ENCODE measurements at places on chromosomes 12 and 14.

- DNase-seq = no peak
Measured at GRCh38 chr12:77354766-77355362, 289.5 kb upstream of the E2F7 start.

GRCh38 chr12:63929426-63929825 lies 84.9 kb downstream of the SRGAP1 start:
- no peak for DNase-seq

DNA sequence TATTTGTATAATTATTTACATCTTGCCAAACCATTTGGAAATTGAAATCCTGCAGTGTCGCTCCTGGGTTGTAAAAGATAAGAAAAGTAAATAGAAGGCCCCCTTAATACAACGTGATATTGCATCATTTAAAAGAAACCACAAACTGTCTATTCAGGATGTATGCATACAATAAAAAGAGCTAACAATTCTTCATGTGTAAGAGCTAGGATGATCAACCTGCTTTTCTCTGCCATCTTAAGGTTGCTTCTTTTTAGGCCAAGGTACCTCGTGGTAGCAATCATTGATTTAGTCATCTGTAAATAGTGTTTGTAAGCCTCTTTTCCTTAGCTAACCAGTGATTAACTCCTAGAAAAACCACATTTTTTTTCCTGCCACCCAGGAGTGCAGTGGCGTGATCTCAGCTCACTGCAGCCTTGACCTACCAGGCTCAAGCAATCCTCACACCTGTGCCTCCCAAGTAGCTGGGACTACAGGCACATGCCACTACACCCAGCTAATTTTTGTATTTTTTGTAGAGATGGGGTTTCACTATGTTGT lies 3.3 kb upstream of the USP44 start:
- no peak for DNase-seq

GRCh38 chr14:104593241-104593701 lies 11.3 kb downstream of the TMEM179 start:
- no peak for DNase-seq

DNA sequence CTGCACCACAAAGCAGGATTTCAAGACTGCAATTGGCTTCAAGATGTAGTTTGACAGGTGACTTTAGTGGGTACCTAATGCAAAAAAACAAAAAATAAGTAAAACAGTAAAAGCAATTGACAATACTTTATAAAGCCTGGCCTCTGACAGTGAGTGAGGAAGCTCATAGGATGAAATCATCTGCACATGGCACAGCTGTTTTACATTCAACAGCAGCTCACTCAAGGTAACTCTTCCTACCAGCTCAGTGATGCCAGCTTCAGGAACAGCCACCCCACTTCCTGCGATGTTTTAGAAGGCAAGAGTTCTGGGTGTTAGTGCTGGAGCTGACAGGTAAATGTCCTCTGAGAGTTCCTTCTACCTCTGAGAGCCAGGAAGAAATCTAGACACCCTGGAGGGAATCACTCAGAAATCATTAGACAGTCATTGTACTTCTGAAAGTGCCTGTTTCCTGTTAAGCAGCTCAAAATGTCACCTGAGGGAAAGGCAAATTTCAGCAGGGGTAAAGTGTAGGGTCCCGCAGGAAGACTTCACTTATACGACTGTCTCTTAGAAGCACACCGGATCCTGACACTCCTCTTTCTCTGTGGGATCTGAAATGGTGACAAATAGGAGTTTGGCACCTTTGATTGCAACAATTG lies 99.9 kb downstream of the FOXN3 start:
- no peak for DNase-seq

DNA sequence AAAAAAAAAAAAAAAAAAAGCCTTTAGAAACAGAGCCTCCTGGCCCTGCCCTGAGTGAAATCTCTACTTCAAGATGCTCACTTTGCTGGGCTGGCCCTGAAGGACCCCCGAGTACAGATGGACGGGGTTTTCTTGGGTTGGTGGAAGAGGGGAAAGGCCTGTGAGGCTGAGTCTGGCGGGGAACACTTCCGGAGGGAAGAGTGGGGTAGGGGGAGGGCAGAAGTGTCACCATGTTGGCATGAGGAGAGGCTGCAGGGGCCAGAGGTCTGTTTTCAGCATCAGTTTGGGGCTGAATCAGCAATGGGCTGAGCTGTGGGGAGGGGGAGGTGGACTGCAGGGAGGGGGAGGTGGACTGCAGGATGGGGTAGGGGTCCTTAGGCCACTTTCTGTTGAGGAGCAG lies 15.3 kb downstream of the RFLNA start:
- no peak for DNase-seq

DNA sequence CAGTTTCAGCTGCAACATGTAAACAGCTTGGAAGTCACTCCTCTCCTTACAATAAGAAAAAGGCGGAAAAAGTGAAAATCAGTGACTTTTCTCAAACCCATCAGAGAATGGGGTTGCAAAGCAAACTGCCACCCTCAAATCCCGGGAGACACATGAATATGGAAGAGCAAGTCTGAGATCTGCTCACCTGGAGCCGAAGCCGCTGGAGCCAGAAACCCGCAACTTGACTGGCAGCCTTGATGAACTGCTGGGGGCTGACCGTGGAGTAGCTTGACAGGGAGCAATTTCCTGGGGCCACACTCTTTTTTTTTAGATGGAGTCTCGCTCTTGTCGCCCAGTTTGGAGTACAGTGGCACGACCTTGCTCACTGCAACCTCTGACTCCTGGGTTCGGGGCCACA lies 208.2 kb downstream of the KIF26A start:
- no peak for DNase-seq

GRCh38 chr14:103209054-103209453 lies 85.8 kb downstream of the TNFAIP2 start:
- no peak for DNase-seq

GRCh38 chr14:28966416-28967233 lies 200.0 kb downstream of the FOXG1 start:
- DNase-seq = no peak

DNA sequence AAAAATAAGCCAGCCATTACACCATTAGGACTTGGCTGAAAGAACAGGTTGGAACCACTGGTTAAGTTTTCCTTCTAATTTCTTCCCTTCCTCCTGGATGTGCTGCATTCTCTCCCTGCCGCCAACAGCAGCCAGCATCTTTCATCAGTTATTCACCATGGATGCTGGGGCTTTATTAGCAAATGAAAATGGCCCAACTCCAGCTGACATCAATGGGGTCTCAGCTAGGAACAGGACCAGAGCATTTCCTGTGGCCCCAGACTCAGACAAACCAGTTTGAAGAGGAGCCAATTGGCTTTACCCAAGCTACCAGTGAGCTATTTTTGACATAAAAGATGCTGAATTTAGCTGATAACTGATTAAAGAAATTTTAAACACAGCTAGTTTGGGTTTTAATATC lies 26.0 kb upstream of the TBX5 start:
- DNase-seq = no peak

DNA sequence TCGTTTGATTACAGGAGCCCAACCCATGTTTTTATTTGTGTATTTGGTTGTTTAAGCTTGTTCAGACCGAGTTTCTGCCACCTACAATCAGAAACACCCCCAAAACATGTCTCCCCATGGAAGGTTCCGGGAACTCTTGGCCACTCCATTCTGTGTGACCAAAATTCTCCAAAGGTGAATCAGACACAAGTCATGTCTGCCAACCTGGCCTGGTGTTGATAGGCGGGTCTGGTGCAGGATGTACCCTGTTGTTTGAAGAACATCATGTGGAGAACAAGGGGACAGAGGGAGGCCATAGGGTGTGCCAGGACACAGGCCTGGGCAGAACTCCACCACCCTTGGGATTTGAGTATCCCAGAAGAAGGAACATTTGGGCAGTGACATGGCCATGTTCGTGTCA lies 147.1 kb upstream of the MYL2 start:
- no peak for DNase-seq

- DNase-seq = no peak
Measured at GRCh38 chr14:48584031-48584430, 908.6 kb upstream of the MDGA2 start.

DNA sequence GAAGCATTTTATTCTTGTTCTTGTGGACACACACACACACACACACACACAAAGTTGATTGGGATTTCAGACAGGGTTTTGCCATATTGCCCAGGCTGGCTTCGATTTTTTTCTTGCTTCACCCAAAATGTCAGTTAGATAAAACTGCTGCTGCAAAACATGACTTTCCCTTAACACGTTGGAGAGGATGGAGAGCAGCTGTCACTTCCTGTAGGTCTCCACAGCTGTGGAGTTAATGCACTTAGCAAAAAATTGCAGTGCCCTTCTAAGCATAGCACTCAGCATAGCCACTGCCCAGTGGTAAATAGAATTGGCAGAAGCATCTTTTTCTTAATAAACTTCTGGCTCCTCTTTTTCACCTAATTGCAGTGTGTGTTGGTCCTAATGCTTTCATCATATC lies 54.5 kb downstream of the PDZRN4 start:
- DNase-seq = no peak

DNA sequence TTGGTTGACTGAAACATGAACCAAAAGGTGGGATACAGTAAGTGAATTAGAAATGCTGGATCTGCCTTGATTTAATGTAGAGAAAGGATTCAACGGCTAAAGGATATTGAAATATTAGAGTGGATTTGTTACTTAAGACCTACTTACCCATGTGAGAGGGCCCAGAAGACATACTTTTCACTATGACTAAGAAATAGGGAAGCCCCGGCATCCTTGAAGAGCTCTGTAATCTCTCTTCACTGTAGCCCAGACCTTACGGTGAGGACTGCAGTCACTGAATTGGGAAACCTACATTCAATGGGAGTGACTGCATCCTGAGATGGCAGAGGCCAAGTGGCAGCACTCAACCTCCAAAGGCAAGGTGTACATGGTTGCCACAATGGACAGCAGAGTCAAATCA lies 52.5 kb downstream of the KANSL2 start:
- no peak for DNase-seq

- no peak for DNase-seq
Measured at GRCh38 chr14:90402016-90402415, 5.2 kb downstream of the CALM1 start.

DNA sequence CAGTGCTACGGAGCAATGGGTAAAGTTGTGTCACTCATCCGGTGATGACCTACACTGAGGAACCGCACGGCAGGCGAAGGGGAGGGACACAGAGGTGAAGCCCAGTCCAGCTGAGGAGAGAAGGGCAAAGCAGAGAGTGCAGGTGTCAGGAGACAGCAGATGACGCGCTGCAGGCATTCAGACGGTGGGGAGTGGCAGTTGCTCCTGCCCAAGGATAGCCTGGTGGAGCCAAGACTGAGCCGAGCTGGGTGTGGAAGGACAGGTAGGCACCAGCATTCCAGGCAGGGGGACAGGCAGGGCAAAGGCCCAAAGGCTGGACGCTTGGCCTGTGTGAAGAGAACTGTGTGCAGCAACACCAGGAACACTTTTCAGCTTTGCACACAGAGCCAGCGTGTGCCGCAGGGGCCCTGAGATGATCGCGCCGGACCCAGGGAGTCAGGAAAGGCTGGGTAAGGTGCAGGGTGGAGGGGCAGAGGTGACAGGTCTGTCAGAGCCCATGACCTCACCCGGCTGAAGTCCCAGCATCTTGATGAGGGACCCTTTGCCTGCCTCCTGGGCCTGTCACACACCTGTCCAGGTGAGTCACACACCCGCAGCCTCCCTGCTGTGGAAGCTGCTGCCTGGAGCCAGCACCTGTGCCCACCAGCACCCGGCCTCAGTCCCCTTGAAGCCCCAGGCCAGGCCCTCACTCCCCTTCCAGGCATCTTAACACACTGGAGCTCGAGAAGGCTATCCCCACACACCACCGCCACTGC lies 48.4 kb downstream of the TSPAN11 start:
- no peak for DNase-seq

GRCh38 chr12:916240-916639 lies 33.3 kb downstream of the RAD52 start:
- no peak for DNase-seq

DNA sequence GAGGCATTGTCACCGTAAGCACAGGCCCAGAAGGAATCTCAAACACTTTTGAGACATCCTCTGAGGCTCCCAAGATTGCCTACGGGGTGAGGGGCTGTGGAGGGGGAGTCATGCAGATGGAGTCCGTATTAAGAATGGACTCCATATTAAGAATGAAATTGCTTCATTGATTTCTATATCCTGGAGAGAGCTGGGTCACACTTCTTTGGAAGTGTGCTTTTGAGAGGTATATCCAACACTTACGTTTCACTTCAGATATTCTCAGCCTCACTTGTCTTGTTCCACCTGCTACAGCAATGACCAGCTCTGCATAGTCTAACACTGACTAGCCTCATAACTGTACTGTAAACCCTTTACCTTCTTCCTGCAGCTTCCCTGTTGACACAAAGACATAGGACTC lies 62.6 kb upstream of the ARHGAP5 start:
- no peak for DNase-seq

DNA sequence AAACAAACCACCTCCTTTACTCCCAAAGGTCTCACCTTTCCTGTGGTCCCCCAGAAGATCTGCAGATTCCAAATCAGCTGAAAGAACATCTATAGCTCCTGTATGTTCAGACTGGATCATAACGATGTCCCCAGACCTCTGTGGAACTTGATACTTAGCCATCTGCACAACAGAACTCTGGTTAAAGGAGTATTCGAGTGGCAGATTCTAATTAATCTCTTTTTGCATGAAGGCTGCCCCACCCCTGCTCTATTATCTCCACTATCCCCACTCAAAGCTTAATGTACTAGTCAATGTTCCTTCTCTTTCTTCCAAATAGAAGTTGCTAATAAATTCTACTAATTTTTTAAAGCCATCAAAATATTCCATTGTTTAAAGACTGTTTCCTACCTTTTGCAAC lies 22.8 kb downstream of the GSTZ1 start:
- no peak for DNase-seq

GRCh38 chr14:32038876-32039275 lies 38.2 kb upstream of the ARHGAP5 start:
- no peak for DNase-seq

DNA sequence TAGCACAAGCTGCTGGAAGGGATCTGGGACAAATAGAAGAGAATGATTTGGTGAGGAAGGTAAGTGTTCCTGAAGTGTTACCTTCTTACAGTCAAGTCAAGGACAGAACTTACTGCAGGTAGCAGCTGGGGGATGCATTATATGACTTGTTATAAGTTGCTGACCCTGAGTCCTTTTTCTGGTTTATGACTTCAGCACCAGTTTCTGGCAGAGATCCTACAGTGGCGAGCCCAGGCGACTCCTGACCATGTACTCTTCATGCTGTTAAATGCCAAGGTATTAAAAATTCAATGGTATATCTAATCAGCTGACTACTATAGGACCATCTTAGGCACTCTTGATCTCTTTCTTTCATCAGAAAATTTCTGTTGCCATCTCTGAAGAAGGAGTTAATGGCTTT lies 45.1 kb upstream of the ATF1 start:
- no peak for DNase-seq

DNA sequence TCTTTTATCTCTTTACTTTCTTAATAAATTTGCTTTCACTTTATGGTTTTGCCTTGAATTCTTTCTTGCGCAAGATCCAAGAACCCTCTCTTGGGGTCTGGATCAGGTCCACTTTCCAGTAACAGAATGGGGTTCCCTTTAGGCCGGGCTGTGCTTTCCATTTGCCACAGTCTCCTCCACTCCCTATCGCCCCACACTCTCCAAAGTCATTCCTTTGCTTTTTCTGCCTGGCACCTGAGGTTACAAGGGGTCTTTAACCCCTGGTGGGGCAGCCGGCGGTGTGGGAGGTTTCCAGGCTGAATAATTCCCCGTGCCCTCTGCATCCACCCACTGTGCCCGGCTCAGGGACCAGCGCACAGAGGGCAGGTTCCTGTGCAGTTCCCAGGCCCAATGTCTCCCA lies 42.9 kb upstream of the LHX5 start:
- no peak for DNase-seq
